NCI-H1092 (cell line): ENCODE measurements at places on chromosomes 7 and 10.

- no peak for DNase-seq
These were observed 142.2 kb upstream of the SEMA3A start for GRCh38 chr7:84336766-84337165.

DNA sequence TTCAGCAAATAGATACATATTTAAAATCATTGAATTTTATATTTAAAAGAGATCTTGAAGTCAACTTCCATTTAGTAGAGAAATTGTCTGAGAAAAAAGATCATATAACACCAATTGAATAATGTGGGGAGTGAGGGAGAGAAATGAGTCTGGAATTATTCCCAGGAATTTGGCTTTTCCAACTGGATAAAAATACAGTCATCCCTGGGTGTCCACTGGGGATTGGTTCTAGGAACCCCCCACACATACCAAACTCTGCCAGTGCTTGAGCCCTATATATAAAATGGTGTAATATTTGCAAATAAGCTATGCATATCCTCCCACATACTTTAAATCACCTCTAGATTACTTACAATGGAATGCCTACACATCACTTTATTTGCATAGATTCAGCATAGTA is 162.8 kb upstream of the SEMA3C start:
- no peak for DNase-seq

- no peak for DNase-seq
These were observed 25.7 kb downstream of the NUB1 start for GRCh38 chr7:151367284-151367683.

DNA sequence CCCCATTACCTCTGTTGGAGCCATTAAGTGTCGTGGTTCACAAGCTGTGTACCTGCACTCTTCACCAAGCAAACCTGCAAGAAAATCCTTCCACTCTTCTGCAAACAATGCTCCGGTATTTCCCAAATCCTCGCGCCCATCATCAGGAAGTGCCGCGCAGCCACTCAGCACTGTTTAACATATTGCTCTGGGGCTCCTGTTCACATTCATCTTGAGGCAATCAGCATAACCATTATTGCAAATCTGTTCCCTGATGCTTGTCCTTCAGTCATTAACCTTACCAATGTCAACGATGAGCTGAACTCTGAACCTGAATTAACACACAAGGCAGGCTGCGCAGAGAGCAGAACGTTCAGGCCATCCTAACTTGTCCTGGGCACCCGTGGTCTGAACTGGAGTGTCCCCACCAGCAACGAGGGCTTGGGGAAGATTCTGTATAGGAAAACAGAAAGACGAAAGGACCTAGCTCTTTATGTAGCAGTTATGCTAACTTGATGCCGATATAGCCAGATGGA is 751.4 kb upstream of the AUTS2 start:
- DNase-seq: no peak

DNA sequence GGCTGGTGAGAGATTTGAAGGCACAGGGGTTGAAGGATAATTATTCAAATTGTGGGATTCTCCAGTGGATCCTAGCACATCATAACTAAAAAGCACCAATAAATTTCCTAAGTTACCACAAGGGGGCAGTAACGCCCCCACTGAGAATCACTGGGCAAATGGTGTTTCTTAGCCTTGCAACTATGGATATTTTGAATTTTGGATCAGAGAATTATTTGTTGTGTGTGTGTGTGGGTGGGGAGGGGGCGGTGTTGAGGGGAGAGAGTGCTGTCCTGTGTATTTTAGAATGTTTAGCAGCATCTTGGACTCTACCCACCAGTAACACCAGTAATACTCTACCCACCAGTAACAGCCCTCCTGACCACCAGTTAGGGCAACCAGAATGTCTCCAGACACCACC is 63.3 kb upstream of the PRKG1 start:
- DNase-seq: no peak

- no peak for DNase-seq
These were observed 57.2 kb upstream of the VIPR2 start for GRCh38 chr7:159201722-159202330.

DNA sequence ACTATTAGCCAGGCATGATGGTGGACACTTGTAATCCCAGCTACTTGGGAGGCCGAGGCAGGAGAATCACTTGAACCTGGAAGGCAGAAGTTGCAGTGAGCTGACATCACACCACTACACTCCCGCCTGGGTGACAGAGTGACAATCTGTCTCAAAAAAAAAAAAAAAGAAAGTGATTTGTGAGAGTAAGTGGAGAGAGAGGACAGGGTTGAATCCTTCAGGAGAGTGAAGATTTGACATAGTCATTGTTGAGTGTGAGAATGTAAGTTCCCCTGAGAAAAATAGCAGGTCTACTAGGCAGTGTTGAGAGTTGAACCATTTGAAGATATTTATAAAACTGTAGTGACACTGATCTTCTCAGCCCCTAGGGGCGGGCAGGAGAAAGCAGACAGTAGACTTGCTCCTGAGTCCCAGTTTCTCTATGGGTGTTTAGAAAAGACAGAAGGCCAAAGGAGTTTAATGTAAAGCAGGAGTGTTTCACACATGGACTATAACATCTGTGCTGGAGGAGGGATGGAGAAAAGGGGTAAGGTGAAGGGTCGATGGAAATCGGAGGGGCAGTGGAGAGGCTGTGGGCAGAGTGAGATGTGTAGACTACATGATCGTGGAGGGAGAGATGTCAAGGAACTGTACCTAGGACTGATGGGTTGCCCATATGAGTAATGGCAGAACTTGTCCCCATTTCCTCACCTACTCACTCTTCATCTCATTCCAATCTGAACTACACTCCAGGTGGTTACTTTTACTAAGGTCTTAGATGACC is 13.7 kb upstream of the LAMB4 start:
- DNase-seq: no peak

DNA sequence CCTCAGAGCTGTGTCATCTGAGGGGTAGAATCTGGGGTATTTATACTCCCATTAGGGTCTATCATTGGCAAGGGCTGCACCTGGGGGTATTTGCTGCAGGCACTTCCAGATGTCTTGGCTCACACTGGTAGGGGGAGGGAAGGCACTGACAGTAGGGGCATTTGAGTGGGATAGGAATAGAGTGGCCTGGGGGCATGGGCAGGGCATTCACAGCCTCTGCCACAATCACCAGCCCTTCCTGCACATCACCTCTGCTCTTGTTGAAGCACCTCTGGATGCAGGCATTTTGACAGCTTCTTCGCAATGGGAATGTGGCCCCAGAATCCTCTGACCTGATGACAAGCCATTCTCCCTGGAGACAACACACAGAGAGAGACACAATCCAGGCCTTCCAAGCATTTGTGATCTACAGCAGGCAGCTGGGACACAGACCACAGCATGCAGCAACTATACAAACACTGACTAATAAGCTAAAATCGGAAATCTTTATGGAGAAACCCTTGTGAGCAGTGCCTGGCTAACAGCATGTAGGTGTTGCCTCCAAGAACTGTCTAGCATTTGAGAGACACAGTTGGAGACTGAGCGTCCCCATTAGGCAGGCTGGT is 178.5 kb downstream of the KCNMA1 start:
- DNase-seq: no peak

DNA sequence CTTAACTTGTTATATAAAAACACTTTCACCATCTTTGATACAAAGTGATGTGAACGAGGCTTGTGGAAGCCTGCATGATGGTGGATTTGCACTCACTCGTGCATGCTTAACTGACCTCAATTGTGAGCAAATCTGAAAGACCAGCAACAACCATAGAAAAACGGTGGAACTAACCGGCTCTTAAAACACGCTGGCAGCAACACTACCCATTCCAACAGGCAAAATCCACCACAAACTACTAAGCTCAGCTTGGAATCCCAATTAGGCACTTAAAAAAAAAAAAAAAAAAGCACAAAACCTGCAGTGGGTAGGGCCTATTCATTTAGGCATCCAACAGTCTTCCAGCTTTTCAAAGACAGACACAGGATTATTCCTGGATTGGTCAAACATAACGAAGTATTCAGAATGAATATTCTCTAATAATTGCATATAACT is 1.8 kb downstream of the GDI2 start:
- no peak for DNase-seq

- no peak for DNase-seq
These were observed 91.9 kb downstream of the WNT2 start for GRCh38 chr7:117231047-117231359.

- no peak for DNase-seq
These were observed 23.0 kb upstream of the GPR146 start for GRCh38 chr7:1021366-1021765.

GRCh38 chr10:7610651-7611389 is 55.9 kb downstream of the ITIH5 start:
- no peak for DNase-seq

- DNase-seq: no peak
These were observed 210.3 kb upstream of the GPR26 start for GRCh38 chr10:123455861-123456260.

DNA sequence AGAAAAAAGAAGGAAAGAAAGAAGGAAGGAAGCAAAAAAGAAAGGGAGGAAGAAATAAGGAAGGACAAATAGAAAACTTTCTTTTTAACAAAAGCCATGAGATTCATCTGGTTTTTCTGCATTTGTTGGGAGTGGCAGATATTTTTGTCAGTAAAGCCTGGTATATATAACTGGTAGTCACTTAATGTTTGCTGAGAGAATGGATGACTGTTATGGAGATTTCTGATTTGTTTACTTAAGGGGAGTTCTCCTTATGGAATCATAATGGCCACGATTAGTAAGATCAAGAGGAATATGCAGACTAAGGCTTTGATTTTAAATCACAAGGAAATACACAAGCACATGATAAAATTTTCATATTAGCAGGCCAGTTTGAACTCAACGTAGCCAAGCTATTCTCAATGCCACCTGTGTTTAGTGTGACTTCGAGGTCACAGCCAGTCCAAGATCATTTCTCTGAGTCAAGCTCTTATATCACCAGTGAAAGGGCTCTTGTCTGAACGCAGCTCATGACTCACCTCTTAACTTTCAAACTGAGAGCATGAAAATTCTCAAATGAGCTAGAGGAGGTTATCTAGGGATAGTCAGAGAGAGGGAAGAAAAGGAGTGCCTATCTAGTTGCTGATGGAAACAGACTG is 445.1 kb upstream of the ZMIZ1 start:
- no peak for DNase-seq

- DNase-seq: no peak
These were observed 31.5 kb downstream of the BICC1 start for GRCh38 chr10:58544135-58544534.

GRCh38 chr10:47370878-47371277 is 13.2 kb downstream of the ZNF488 start:
- no peak for DNase-seq

- DNase-seq: no peak
These were observed 105.9 kb upstream of the GNAI1 start for GRCh38 chr7:80028717-80029116.

DNA sequence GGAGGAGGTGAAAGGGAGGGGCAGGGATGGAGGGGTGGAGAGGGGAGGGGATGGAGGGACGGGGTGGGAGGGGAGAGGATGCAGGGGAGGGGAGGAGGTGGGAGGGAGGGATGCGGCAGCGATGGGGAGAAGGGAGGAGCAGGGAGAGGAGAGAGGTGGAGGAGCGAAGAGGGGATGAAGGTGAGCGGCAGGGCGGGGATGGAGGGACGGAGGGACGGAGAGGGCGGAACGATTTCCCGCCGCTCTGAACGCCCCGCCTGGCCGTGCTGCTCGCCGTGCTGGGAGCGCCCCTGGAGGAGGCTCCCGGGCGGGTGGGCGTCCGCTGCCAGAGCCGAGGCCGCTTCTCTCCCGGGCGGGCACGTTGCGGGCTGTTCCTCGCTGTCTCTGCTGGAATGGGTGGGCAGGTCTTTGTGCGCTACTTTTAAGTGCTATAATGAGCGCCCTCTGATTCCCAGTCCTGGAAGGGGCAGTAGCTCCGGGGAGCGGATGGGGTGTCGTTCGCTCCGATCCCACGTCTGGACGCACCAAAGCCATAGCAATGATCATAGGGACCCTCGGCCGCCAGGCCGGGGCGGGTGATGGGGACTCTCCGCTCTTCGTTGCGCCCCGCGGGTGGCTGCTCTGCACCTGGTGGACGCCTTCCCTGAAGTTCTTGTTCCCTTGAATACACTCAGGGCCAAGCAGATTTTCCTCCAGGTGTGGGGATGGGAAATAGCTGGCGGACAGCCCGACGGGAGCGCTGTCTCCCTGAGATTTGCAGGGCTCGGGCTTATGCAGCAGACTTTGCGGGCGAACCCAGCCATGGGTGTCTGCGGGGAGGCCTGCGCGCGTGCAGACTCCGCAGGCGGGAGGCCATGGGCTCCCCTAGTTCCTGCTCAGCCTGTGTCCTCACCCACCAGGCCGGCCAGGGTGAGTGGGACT is 81.1 kb upstream of the CPXM2 start:
- no peak for DNase-seq

DNA sequence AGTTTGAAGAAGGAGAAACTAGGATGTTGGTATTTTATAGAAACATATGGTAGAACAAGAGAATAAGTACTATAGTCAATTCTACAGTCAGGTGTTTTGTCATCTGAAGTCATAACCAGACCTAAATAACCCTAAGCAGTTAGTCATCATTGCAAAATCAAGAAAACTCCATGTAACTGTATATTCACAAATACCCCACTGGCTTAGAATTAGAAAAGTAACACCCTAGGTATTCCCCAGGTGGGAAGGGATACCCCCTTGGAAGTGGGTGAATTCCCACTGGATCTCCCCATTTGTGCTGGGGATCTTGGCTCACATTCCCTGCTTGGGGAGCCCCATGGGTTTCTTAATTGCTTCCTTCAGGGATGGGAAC is 45.9 kb upstream of the ITGB8 start:
- DNase-seq: no peak

- DNase-seq: no peak
These were observed 13.3 kb upstream of the CELF2 start for GRCh38 chr10:11004144-11005077.

GRCh38 chr7:14055813-14056212 is 66.3 kb upstream of the ETV1 start:
- DNase-seq: no peak

DNA sequence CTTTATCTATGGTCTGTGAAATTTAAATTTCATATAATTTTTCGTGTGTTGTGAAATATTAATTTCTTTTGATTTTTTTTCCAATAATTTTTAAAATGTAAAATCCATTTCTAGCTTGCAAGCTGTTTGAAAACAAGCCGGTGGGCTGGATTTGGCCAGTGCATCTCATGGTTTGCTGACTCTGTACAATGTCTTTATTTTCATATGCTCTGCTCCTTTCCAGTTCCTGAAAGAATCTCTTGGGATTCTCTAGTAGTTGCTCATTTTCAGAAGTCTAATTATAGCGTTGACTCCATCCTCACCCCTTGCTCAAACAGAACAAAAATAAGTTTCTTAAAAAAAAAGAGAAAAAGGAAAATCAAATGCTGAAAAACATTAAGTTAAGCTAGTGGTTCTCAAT is 21.4 kb downstream of the UBN2 start:
- DNase-seq: no peak

GRCh38 chr10:109417803-109418202 is 505.5 kb downstream of the XPNPEP1 start:
- no peak for DNase-seq
